ENCODE measurements at places on chromosomes 12 and 14. TPM values are rescaled to one million over a fixed set of nuclear protein-coding genes. Genes with fewer than 3 reads are reported as not detected.

WSCD2 gene
- total RNA-seq = not detected

OR6C1 gene
- total RNA-seq = not detected

NUDT14 gene
- total RNA-seq = 8.2 TPM

WNT5B gene
- 5.4 TPM for total RNA-seq

NACA gene
- total RNA-seq = 1,156 TPM

AQP2 gene
- not detected for total RNA-seq
